ENCODE measurements at places on chromosomes 2 and 18. TPM values are rescaled to one million over a fixed set of nuclear protein-coding genes. Genes with fewer than 3 reads are reported as not detected.

GKN1 gene
- not detected for total RNA-seq

COMMD1 gene
- 54.6 TPM for total RNA-seq

LYG2 gene
- not detected for total RNA-seq

ERMN gene
- not detected for total RNA-seq

TXNDC2 gene
- total RNA-seq: not detected

COLEC12 gene
- 15.9 TPM for total RNA-seq

DRC1 gene
- not detected for total RNA-seq

FANCL gene
- total RNA-seq: 27.8 TPM

Measured in sigmoid colon (tissue), 7 donors.